Fibroblast of skin of back (primary cell): ENCODE measurements at places on chromosomes 3 and 15.

- no peak for DNase-seq
Observed at GRCh38 chr15:98673133-98673532, 24.8 kb downstream of the IGF1R start.

DNA sequence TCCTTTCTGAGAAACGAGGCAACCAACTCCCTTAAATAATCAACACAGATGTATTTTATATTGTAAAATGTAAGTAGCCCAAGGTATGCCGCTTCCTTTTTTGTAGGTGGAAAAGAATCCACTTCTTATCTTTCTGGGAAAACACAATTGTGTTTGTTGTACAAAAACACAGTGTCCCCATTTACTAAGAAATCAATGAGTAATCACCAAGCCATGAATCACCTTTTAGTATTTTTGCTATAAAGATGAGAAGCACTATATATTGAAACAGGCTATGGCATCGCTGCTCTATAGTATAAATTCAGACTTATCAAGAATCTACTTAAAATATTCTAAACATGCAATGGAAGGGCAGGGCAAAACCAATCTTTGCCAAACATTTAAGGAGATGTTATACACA is 104.0 kb downstream of the TNIK start:
- DNase-seq = no peak

DNA sequence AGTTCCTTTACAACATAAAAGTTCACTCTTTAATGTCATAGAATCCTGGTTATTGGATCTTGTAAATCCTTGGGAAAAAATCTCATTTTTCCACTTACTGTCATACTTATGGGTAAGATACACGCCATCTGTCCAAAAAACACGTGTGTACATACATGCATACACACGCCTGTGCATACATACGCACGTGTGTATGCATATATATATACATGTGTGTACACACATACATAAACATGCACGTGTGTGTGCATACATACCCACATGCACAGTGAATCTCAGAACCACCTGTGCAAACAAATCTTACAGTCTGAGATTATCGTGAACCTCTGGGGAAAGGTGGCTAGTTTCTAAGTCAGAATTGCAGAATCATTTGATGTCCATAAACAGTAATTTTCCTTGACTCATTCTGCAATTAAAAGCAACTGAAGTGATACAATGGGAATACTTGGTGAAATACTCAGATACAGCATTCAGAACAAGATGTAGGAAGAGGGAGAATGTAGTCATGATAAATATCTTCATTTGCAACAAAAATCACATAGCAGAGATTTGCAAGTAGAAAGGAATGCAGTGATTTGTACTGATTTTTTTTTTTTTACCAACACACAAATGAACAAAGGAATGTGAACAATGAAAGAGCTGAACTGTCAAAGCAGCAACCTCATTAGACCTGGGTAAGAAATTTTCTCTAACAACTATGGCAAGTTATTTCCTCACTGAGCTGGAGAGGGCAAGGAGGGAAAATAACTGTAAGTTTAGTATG is 160.6 kb upstream of the POU1F1 start:
- DNase-seq = peak; percentile 75

DNA sequence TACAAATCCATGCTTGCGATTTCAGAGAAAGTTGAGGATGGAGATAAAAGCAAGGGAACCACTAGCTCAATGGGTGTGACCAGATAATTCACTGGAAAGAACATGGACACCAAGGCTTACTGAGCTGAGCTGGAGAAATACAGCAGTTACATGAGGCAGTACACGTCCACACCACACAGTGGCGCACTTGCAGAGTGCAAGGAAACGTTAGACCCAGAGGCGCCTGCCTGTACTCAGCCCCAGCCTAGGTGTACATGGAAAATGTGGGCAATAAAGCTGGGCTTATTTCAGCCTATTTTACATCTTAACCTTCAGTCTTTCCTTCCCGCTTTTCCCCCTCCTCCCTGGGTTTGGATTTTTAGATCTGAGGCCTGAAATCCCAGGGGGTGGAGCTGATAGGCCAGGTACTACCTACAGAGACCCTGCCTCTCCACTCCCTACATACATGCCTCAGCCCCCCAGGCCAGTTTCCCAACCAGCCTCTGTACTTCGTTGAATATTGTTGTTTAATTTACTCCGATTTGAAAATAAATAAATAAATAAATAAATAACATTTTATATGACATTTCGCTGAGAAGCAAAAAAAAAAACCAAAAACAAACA is 60.1 kb downstream of the PCOLCE2 start:
- peak; percentile 67 for DNase-seq

DNA sequence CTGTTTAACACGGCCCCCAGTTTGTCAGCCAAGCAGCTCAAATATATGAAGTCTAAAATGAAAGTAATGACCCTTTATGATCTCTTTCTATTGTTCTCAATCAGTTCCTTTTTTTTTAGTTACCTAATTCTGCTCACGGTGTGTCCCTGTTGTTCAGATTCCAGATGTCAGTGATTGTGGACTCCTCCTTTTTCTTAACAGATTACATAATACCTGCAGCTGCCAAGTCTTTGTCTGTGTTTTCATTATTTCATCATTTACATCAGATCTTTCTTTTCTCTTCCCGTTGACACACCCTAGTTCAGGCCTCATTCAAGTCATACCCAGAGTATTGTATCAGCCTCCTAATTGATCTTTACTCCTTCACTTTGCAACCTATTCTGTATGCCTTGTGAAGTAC is 56.1 kb upstream of the SKIL start:
- no peak for DNase-seq

GRCh38 chr15:68994981-68995761 is 19.3 kb upstream of the NOX5 start:
- DNase-seq = no peak

DNA sequence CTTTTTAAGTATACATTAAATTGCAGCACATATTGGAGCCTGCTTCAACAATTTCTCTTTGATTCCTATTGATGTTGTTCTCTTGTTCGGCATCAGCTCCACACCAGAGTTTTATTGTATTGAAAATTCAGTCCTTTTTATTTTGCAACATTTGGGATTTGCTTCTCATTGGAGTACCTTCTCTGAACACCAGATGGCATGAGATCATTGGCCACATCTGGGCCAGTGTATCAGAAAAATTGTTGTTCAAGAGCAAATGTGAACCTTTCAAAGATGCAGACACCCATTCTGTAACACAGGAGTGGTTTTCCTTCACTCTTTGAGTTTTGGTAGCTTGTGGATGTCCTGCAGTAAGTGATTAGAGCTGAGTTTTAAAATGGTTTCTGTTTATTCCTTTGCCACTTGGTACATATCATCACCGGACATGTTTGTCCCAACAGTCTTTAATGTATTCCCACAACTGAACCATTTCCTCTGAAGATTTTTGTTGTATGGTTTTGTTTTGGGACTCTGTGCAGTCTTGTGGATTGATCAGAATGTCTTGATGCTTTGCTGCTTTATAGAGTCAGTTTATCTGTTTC is 96.1 kb downstream of the MCTP2 start:
- peak; percentile 32 for DNase-seq

- no peak for DNase-seq
Observed at GRCh38 chr3:129106320-129106719, 15.3 kb downstream of the RAB43 start.

GRCh38 chr3:160828880-160829279 is 72.8 kb downstream of the PPM1L start:
- no peak for DNase-seq

DNA sequence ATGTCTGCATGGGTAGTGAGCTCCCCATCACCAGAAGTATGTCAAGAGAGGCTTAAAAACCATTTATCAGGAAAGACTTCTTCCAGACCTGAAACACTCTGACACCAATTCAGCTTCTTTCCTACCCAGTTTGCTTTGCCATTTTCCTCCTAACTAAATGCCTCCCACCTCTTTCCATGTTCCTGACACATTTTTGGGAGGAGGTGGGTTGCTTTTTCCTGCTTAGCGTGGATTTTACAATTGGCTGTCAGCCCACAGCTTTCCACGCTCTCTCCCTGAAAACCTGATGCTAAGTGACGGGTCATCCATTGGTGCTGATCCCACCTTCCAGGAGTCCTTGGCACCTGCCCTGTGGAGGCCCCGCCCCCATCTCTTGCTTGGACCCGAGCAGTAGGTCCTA is 264.9 kb upstream of the ST8SIA2 start:
- DNase-seq = no peak

DNA sequence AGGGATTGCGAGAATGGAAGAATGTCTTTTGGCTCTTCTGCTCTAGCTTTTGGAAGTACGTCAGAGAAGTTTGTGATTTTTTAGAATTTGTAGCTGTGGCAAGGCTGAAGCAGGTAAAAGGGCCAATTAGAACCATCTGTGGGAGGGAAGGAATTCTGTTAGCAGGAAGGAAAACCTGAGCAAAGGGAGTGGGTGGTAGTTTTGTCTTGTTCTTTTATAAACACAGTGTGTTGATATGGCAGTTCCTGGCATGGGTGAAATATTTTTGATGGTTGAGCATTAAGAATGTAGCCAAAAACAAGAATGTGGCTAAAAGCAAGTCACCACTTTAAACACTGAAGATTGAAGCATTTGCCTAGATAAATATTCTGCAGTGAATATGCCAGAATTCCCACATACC is 23.8 kb downstream of the DAG1 start:
- DNase-seq = no peak

DNA sequence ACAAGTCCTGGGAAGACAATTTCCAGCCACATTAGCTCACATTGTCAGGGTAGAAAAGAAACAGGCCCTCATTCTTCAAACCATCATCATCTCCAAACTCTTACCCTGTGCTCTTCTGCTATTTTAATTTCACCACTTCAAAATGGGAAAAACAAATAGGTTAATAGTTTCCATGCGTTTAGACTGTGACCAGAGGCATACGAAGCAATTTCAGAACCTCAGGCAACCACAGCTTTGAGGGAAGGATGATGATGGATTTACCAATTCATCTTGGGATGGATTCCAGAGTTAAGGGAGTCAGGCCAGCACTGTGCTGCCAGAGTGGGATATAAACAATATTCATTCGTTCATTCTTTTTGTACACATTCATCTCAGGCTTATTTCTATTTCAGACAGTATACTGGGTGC is 307.8 kb upstream of the TPRG1 start:
- no peak for DNase-seq

DNA sequence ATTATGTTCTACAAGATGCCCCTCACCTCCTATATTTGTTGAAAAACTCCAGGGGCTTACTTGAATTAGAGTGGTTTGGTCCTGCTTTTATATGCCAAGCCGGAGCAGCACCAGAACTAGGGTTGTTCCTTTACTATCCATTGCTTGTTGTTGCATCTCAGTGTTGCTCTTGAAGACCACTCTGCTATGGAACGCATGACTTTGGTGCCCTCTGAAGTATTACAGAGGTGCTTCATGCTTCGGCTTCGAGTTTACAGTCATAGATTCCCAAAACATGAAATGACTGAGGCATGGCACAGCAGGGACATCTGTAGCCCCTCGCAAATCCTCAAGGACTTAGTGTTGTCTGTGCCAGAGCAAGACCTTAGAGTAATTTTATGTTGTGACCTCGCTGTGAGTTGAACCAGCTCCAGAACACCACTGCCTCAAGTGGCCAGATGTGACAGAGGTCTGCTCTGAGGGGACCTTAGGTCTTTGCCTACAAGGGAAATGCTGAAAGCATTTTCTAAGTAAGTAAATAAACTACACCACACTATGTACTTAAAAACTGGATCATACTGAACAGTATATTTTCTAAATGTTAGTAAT is 67.2 kb upstream of the SIAH2 start:
- DNase-seq = peak; percentile 5

GRCh38 chr3:100103558-100104441 is 10.5 kb downstream of the FILIP1L start:
- DNase-seq = peak; percentile 72

DNA sequence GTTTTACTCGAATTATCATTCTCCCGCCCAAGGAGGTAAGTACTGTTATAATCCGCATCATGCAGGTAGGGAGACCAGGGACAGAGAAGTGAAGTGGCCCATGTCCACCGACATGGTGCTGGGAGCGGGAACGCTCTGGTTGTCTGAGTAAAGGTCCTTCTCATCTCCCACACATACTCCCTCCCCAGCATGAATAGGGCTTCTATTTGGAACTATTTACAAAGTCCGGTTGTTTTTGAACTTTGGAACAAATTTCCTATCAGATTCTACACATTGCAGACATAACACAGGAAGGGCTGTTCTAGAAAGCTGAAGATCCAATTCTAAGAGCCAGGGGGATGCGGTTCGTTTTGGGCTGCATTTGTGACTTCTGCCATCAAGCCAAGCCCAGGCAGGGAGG is 94.8 kb upstream of the TLE3 start:
- DNase-seq = no peak

GRCh38 chr3:102000620-102001209 is 151.4 kb downstream of the NFKBIZ start:
- DNase-seq = no peak

- peak; percentile 11 for DNase-seq
Observed at GRCh38 chr15:58771621-58772250, 634 bp downstream of the MINDY2 start.

DNA sequence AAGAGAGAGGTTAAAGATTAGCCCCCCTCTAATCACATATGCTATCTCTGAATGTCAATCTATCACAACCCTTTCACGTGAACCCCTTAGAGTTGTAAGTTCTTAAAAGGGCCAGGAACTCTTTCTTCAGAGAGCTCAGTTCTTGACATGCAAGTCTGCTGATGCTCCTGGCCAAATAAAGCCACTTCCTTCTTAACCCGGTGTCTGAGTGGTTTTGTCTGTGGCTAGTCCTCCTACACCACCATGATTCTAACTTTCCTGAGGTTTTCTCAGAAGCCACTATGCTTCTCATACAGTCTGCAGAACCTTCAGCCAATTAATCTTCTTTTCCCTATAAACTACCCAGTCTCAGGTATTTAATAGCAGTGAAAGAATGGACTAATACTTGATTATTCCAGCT is 231.1 kb upstream of the CNTN6 start:
- no peak for DNase-seq

GRCh38 chr3:41241800-41242571 is 42.7 kb downstream of the CTNNB1 start:
- no peak for DNase-seq

- no peak for DNase-seq
Observed at GRCh38 chr15:54987881-54988280, 208.9 kb downstream of the RSL24D1 start.

DNA sequence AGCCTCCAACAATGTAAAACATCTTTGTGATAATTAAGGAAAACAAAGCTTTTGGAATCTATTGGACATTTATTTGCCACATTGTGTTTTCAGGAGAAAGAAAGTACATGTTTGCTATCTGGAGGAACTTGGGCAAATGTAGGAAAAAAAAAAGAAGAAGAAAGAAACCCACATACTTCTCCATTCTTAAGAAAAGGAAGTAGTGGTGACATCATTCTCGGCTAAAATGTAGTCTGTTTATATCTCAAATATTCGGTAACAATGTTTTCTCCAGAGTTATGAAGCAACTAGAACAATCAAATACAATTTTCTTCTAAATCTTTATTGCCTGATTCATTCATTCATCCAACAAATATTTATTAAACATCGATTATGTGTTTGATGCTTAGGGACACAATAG is 2.3 kb upstream of the TGFBR2 start:
- no peak for DNase-seq
